Activated T-cell treated with anti-CD3 and anti-CD28 coated beads, Interleukin-2, amount 50 U/mL, for 24 hours (primary cell): ENCODE measurements at places on chromosomes 3 and 15.

GRCh38 chr3:48092270-48092669 lies 76.1 kb upstream of the MAP4 start:
- peaks cover 12% of the 10 kb centered on the region for H3K4me1 ChIP-seq
- H3K36me3 ChIP-seq: peaks cover 9% of the 10 kb centered on the region
- no peak for DNase-seq
- H3K4me3 ChIP-seq: no peak overlapping the region

DNA sequence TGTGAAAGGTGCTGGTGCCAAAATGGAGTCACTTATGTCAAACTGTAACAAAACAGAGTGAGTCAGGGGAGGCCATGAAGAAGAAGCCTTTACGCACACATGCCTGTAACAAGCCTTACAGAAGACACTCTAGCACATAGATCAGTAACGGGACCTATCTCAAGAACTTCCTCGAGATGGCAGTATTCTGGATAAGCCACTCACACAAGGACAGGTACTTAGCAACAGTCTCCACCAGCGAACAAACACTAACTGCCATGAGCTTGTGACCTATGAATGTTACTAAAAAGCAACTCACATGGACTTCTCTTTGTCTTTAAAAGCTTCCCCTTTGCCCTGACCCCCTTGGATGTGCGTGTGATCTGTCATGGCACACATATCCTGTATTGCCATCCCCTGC lies 235.1 kb downstream of the CD47 start:
- no peaks in the 10 kb centered on the region for H3K27me3 ChIP-seq
- H3K36me3 ChIP-seq: no peaks in the 10 kb centered on the region
- H3K4me1 ChIP-seq: no peaks in the 10 kb centered on the region
- H3K27ac ChIP-seq: no peak overlapping the region
- H3K4me3 ChIP-seq: no peak overlapping the region

- peaks cover 23% of the 10 kb centered on the region for H3K4me1 ChIP-seq
- H3K36me3 ChIP-seq: peaks cover 11% of the 10 kb centered on the region
- H3K4me3 ChIP-seq: no peak overlapping the region
- no peak for DNase-seq
- H3K27me3 ChIP-seq: no peaks in the 10 kb centered on the region
Observed at GRCh38 chr15:88543065-88543776, 3.3 kb downstream of the DET1 start.

DNA sequence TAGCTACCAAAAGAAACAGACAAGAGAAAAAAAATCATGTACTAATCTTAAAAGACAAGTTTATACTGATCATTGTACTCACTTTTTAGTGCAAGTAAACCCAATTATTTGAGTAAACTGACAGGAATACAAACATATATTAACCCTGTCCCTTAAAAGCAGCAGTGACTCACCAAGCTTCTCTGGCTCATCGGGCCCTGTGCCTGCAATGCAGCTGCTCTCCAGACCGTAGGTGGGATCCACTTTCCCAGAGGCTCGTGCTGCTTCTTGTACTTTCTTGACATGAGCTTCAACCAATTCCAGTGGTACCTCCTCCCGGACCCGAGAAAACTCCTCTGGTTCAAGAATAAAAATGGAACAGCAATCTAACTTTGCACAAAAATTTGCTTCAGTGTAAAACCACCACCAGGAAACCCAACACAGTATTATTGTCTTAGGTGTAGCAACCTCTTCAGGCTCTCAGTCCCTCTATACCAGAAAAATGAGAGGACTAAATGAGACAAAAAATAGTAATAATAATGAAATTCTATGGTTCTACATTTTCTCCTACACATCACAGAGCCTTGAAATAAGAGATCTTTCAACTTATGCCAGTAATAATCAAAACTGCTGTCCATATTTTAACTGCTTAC lies 82.6 kb upstream of the CSPG5 start:
- H3K4me1 ChIP-seq: peaks cover 2% of the 10 kb centered on the region
- no peak for DNase-seq
- no peak overlapping the region for H3K4me3 ChIP-seq
- no peak overlapping the region for H3K27ac ChIP-seq

- no peak overlapping the region for H3K4me3 ChIP-seq
- no peak for DNase-seq
- H3K4me1 ChIP-seq: peaks cover 49% of the 10 kb centered on the region
- peaks cover 28% of the 10 kb centered on the region for H3K27me3 ChIP-seq
- peak overlapping the region; percentile 71 for H3K27ac ChIP-seq
Observed at GRCh38 chr3:10365791-10366190, 44.9 kb upstream of the SEC13 start.

DNA sequence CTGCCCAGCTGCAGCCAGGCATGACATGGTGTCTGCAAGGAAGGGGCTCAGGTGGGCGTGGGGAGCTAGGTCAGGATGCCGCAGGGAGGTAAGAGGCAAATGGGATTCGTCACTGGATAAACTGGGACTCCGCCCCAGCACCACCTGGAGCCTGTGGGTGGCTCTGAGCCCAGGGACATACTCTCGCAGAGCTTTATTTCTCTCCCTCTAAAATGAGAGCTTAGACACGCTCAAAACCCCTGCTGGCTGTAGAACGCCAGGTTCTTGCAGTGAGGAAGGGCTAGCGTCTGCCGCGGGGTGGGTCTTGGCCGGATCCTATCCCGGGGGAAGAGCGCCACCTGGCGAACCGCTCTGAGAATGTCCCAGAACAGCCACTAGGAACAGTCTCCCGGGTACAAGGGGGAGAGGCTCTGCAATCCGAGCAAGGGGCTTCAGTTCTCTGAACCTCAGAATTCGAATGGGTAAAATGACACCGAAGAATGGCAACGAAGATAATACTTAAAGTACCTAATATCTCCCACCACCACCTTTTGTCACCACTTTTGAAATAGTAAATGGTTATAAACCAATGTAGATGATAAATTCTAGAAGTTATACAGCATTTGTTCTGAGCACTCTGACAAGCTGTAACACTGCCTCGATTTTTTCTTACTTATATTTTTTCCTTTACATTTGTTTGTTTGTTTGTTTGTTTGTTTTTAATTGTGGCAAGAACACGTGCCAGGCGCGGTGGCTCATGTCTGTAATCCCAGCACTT lies 53.2 kb upstream of the SRGAP3 start:
- H3K27me3 ChIP-seq: peaks cover 15% of the 10 kb centered on the region
- H3K4me1 ChIP-seq: peaks cover 15% of the 10 kb centered on the region
- no peaks in the 10 kb centered on the region for H3K36me3 ChIP-seq
- H3K27ac ChIP-seq: no peak overlapping the region
- peak; percentile 85 for DNase-seq

- H3K4me3 ChIP-seq: no peak overlapping the region
- H3K36me3 ChIP-seq: no peaks in the 10 kb centered on the region
- no peaks in the 10 kb centered on the region for H3K27me3 ChIP-seq
- no peak for DNase-seq
Observed at GRCh38 chr3:34948517-34948916, 690.8 kb upstream of the ARPP21 start.

DNA sequence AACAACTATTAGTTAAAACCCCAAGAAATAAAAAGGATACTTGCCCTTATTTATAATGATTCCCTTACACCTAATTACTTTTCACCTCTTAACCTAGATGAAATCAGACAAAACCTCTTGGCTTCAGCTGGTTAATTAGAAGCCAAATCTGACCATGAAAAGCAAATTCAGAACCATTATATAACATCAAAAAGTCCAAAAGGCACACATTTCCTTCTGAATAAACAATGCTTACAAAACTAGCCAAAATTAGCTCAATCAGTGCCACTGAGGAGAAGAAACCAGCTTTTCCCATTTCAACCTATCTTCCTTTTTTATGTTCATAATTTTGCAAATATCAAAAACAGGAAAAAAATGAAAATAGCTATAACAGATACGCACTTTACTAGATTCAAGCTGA lies 3.2 kb downstream of the EHHADH start:
- peaks cover 13% of the 10 kb centered on the region for H3K27me3 ChIP-seq
- DNase-seq: no peak
- H3K4me3 ChIP-seq: no peak overlapping the region
- H3K4me1 ChIP-seq: peaks cover 8% of the 10 kb centered on the region
- peaks cover 9% of the 10 kb centered on the region for H3K36me3 ChIP-seq
- H3K27ac ChIP-seq: no peak overlapping the region

- H3K36me3 ChIP-seq: no peaks in the 10 kb centered on the region
- DNase-seq: no peak
- no peak overlapping the region for H3K4me3 ChIP-seq
- peaks cover 19% of the 10 kb centered on the region for H3K4me1 ChIP-seq
- no peak overlapping the region for H3K27ac ChIP-seq
Observed at GRCh38 chr15:80019168-80019745, 40.2 kb upstream of the ZFAND6 start.

DNA sequence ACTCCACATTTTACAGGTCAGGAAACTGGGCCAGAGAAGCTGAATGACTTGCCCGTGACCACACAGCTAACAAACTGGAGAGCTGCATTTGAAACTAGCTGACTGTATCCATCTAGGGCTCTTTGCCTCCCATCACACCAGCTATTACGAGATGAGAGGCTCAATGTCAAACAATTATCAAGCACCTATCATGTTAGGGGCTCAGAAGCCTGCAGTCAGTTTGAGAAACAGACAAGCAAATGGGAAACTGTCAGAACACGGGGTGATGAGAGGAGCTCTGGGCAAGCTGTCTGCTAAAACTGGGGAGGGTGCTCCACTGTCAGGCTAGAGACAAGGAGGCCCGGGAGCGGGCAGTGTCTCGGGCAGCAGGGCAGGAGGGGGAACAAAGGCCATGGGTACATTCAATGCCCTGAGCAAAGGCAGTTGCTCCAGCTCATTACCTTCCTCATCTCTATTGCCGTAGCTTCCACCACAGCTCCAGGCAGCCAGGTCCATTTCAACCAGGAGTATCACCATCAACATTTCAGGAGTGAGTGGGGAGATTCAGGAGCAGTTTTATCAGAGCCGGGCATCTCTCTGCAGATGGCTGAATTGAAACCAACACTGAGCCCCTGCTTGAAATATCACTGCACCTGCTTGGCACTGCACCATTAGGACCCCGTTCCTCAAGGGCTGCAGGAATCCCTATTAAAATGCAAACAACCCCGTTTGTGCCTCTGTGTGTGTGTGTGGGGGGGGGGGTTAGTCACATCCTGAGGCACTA lies 122.6 kb downstream of the RAB11A start:
- no peaks in the 10 kb centered on the region for H3K4me1 ChIP-seq
- no peak overlapping the region for H3K4me3 ChIP-seq
- no peak overlapping the region for H3K27ac ChIP-seq
- H3K36me3 ChIP-seq: no peaks in the 10 kb centered on the region
- no peak for DNase-seq

DNA sequence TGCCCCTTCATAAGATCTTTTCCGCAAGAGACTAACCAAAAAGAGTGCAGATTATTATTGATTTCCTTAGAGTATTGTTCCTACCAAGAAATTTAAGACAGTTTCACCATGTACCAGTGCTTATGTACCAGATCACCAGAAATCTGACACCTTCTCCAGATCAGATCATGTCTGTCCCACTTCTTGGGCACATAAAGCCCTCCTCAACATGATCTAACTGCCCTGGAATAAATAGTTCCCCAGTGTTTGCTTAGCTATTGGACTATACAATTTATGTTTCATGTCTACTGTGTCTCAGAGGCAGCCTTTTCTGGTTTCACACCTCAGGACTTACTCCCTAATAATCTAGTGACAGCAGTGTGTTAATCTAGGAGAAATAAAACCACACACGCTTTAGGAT lies 46.8 kb downstream of the NME9 start:
- H3K36me3 ChIP-seq: peaks cover 29% of the 10 kb centered on the region
- DNase-seq: no peak
- no peaks in the 10 kb centered on the region for H3K27me3 ChIP-seq
- H3K27ac ChIP-seq: no peak overlapping the region
- H3K4me3 ChIP-seq: no peak overlapping the region

- H3K27me3 ChIP-seq: no peaks in the 10 kb centered on the region
- H3K36me3 ChIP-seq: no peaks in the 10 kb centered on the region
- no peak overlapping the region for H3K27ac ChIP-seq
- H3K4me1 ChIP-seq: no peaks in the 10 kb centered on the region
- DNase-seq: no peak
Observed at GRCh38 chr3:181418233-181418632, 293.5 kb upstream of the SOX2 start.

DNA sequence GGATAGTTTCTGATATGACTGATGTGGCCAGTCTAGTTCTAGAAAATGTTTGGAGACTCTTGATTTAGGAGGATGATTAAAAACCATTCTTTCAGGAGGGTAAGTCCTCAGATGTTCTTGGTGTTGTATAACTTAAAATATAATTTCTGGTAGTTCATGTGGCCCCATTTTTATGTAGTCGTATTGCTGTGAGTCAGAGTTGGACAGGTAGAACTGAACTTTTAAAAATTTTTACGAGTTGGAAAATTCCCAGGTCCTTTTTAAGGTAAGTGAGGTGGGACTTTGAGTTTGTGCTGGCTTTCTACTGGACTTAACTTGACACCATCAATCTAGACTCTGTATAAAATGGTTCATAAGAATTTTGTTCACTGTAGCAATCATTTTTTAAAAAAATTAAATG lies 92.3 kb downstream of the TCF12 start:
- H3K4me1 ChIP-seq: peaks cover 48% of the 10 kb centered on the region
- H3K27me3 ChIP-seq: no peaks in the 10 kb centered on the region
- no peak overlapping the region for H3K27ac ChIP-seq
- no peak for DNase-seq
- peaks cover 9% of the 10 kb centered on the region for H3K36me3 ChIP-seq

DNA sequence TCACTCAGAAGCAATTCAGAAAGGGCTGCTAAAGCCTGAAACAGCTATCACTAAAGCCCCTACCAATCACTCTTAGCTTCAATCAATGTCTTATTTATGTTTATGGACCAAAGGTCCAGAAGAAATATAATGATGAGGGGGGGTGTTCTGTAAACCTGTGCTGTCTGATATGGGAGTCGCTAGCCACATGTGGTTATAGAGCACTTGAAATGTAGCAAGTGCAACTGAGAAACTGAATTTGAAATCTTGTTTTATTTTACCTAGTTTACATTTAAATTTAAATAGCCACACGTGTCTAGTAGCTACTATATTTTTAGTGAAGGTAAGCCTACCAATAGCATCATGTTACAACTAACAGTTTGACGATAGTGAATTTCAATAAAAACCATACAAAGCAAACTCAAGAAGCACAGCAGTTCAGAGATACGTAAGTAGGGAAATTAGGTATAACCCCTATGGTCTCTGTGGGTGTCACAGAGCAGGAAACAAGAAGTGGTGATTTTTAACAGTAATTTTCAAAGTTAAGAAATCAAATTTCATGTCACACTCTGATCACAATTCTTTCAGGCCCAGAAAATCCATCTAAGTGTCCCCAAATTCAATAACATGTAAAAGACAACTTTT lies 3.6 kb downstream of the POU1F1 start:
- H3K27me3 ChIP-seq: peaks cover 5% of the 10 kb centered on the region
- H3K4me3 ChIP-seq: no peak overlapping the region
- H3K27ac ChIP-seq: no peak overlapping the region
- no peaks in the 10 kb centered on the region for H3K36me3 ChIP-seq
- peaks cover 33% of the 10 kb centered on the region for H3K4me1 ChIP-seq

GRCh38 chr3:10912786-10913185 lies 79.8 kb upstream of the SLC6A1 start:
- no peak overlapping the region for H3K27ac ChIP-seq
- peaks cover 31% of the 10 kb centered on the region for H3K27me3 ChIP-seq
- no peak for DNase-seq
- no peaks in the 10 kb centered on the region for H3K4me1 ChIP-seq
- no peak overlapping the region for H3K4me3 ChIP-seq

GRCh38 chr15:101028772-101029438 lies 109.7 kb downstream of the LRRK1 start:
- H3K27me3 ChIP-seq: peaks cover 7% of the 10 kb centered on the region
- no peak overlapping the region for H3K4me3 ChIP-seq
- no peaks in the 10 kb centered on the region for H3K36me3 ChIP-seq
- H3K4me1 ChIP-seq: peaks cover 3% of the 10 kb centered on the region
- no peak for DNase-seq
